ENCODE measurements at places on chromosomes 12 and 14.

DNA sequence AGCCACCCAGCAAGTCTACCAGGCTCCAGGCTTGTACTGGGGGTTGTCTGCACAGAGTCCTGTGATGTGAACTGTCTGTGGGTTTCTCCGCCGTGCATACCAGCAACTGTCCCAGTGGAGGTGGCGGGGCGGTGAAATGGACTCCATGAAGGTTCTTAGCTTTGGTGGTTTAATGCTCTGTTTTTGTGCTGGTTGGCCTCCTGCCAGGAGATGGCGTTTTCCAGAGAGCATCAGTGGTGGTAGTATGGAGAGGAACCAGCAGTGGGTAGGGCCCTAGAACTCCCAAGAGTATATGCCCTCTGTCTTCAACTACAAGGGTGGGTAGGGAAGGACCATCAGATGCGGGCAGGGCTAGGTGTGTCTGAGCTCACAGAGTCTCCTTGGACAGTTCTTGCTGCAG, 303.8 kb downstream of the TMEM121 start:
- DNase-seq: no peak

- no peak for DNase-seq
Observed at GRCh38 chr14:51865953-51866747, 5.7 kb downstream of the GNG2 start.

- no peak for DNase-seq
Observed at GRCh38 chr14:95619785-95620417, 66.3 kb upstream of the TCL1B start.

DNA sequence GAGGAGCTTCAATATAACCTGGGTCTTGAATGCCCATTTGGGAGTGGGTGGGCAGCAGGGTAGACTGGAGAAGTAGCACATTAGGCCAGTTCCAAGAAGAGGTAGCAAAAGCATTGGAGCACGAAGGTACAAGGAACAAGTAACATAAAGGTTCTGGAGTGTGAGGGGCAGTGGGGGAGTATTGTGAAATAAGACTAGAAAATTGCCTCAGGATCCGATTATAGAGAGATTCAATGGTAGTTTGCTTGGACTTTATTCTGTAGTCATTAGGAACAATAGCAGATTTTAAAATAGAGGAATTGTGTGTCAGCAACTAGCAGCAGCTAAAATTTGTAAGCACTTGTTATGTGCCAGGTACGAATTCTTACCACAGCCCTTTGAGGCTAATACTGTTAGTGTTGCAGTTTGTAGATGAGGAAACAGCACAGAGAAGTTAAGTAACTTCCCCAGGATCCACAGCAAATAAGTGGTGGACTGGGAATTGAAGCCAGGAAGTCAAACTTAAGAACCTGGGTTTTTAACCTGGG, 61.8 kb downstream of the PPFIBP1 start:
- no peak for DNase-seq

GRCh38 chr12:40405419-40405818, 180.6 kb downstream of the LRRK2 start:
- DNase-seq: no peak

DNA sequence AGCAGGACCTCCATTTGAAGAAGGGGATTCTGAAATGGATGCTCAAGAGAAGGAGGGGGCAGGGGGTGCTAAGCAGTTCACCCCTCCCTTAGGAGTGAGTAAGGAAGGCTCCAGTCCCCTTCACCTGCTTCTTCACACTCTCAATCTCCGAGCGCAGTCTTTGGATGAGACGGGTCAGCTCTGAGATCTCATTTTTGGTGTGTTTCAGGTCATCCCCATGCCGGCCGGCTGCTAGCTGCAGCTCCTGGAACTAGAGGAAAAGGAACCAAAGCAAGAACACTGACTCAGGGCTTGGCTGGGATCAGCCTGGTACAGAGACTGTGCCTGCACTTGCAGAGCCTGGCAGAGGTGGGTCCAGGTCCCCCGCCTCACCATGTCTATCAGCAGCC, 7.3 kb downstream of the KRT73 start:
- DNase-seq: no peak

- DNase-seq: no peak
Observed at GRCh38 chr12:97464385-97465321, 2.0 kb downstream of the RMST start.

GRCh38 chr14:54186821-54187763, 209.7 kb upstream of the CDKN3 start:
- no peak for DNase-seq

DNA sequence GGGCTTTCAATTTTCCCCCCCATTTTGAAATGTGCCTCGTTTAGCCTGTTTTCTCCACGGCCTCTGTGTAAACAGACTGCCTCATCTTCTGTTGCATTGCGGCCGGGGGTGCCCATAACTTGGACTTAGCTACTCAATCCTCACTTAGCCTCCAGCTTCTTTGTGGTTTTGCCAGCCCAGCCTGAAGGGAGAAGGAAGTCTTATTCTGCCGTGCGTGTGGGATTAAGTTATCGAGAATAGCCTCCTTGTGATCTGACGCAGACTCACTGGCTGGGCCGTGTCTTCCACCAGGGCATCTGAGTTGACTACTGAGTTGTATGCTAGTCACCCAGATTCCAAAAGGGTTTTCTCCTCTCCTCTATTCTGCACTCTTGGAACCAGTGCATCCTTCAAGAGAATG, 8.1 kb downstream of the PRKAB1 start:
- DNase-seq: no peak

DNA sequence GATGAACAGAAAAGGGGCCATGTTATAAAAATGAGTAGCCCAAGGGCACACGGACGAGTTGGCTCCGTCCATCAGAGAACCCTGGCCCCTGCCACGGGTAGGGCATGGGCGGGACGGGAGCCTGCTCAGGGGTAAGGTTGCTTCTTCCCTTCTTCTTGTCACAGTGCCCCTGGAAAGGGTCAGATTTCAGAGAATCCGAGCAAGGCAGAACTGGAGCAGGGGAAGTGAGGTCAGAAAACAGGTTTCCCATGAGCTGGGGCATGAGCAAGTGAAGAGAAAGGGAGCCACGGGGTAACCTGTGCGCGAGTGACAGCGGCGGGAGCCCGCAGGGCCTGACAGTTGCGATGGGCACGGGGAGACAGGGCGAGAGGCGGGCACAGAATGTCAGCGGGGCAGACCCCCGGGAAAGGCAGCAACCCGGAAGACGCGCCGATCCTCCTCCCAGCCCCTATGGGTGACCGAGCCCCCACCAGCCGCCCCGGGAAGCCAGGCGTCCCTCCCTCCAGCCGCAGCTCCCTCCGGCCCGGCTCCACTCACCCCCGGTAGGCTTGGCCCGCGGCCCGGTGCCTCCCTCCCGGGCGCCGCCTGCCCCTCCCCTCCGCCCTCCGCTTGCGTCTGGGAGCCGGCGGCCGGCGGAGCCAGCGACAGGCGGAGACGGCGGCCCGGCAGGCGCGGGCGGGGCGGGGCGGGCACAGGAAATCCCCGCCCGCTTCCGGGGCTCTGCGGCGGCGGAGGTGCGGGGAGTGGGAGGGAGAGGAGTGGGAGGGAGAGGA, at the start of gene ZNF641:
TSS of gene ZNF641 (minus strand) at position 671 of the 773 bp plus-strand sequence. CDS start 2,829 bp downstream, outside the sequence.
- DNase-seq: peak; percentile 72

- no peak for DNase-seq
Observed at GRCh38 chr12:91529829-91530228, 347.2 kb upstream of the DCN start.

- no peak for DNase-seq
Observed at GRCh38 chr12:4041187-4041885, 168.1 kb upstream of the PARP11 start.

DNA sequence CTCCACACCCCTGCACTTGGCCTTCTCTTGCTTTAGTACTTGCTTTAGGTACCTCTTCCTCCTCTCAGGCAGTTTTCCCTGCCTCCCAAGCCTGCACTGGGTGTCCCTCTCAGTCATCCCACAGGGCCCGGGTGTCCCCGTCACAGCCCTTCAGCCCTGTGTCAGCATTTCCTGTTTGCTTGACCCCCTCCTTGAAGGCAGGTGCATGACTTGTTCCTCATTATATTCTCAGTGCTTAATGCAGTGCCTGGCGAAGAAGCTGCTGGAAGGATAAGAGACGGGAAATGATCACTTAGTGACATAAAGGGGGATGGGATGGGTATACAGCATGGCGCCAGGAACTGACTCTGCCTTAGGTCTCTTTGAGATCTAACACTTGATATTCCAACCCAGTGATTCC, 61.5 kb downstream of the IQSEC3 start:
- no peak for DNase-seq

DNA sequence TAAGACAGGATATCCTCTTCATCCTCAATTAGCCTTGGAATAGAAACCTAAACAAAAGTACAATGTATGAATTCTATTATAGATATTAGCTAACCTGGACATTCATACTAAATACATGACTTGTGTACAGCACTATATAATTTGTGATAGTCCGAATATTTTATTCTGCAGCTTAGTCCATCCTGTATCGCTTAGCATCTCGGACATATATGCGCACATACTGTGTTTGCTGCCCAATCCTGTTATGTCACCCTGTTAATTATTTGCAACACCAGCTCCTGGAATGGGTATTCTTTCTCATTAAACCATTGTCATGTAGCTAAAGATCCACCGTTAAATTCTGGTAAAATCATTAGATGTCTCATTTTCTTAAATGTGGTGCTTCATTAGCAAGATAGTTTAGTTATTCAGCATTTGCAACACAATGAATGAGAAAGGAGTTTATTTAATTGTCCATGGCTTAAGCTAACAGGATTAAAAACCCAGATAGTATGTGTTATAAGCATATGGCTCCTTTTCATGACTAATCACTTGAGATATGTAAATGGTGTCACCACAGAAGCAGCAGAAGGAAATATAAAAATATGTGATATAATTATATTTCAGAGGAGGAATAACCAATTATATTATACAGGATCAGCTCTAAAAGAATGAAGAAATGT, 156.0 kb upstream of the ARHGAP5 start:
- DNase-seq: no peak

DNA sequence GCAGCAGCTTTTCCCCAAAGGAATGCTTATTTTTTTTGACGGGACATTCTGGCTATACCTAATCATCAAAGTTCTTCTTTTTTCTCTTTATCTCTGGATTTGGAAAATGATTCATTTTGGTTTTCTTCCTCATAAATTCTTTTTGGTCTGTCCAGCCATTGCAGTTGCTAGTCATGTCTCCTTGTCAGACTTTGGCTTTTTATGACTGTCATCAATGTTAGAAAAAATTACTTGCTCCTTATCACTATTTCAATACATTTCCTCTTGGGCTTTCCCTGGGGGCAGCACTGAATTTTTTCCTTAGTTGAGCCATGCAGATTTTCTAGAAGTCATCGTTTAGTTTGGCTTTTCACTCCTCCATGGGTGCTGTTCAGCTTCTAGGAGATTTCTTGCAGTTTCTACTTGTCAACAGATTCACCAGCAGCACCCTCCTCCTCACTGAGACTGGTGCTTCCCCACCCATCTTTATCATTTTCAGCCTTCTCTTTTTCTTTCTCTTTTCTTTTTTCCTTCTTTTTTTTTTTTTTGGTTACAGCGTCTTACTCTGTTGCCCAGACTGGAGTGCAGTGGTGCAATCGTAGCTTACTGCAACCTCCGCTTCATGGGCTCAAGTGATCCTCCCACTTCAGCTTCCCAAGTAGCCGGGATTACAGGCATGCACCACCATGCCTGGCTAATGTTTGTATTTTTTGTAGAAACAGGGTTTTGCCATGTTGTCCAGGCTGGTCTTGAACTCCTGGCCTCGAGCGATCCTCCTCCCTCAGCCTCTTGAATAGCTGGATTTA, 5.2 kb downstream of the ADIPOR2 start:
- no peak for DNase-seq

GRCh38 chr12:46160981-46161690, 107.7 kb downstream of the SLC38A1 start:
- no peak for DNase-seq

GRCh38 chr12:126038434-126038833, 973.2 kb downstream of the AACS start:
- DNase-seq: no peak

- no peak for DNase-seq
Observed at GRCh38 chr12:128753438-128753837, 70.3 kb downstream of the SLC15A4 start.

GRCh38 chr12:109310247-109311125, 1.4 kb upstream of the FOXN4 start:
- no peak for DNase-seq

DNA sequence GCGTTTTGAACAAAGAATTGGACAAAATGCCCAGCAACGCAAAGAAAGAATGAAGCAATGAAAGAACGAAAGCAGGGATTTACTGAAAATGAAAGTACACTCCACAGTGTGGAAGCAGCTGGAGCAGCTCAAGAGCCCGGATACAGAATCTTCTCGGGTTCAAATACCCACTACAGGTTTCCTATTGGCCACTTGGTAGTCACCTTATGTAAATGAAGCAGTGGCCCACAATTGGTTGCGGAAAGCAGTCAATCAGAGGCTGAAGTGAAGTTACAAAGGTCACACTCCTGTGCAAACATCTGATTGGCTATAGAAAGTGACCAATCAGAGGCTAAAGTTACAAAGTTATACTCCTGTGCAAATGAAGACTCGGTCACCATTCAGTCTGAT, 15.0 kb upstream of the PPP1R13B start:
- no peak for DNase-seq

DNA sequence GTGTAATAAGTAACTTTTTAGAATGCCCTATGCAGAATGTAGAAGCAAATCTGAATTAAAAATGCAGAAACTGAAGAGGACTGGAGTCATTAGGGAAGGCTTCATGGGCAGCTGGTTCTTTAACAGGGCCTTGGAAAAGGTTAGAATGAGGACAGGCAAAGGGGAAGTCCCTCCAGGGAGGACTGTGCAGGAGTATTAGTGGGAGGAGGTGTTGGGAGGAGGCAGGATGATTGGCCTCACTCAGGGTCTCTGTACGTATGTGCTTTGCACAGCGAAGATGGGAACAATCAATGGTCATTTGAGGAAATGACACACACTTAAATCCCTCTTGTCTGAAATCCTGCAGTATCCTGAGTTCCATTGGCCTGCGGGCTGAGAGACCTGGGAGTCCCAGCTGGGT, 119.7 kb downstream of the PTCSC3 start:
- DNase-seq: no peak

- no peak for DNase-seq
Observed at GRCh38 chr12:109331301-109331952, 16.3 kb upstream of the MYO1H start.

GRCh38 chr14:76090616-76091391, 60.9 kb upstream of the GPATCH2L start:
- no peak for DNase-seq

GRCh38 chr12:110037315-110037714, 11.0 kb downstream of the C12orf76 start:
- no peak for DNase-seq

GRCh38 chr14:81324011-81324410, 76.1 kb downstream of the STON2 start:
- no peak for DNase-seq

- no peak for DNase-seq
Observed at GRCh38 chr14:23069413-23069806, 12.1 kb upstream of the CDH24 start.

DNA sequence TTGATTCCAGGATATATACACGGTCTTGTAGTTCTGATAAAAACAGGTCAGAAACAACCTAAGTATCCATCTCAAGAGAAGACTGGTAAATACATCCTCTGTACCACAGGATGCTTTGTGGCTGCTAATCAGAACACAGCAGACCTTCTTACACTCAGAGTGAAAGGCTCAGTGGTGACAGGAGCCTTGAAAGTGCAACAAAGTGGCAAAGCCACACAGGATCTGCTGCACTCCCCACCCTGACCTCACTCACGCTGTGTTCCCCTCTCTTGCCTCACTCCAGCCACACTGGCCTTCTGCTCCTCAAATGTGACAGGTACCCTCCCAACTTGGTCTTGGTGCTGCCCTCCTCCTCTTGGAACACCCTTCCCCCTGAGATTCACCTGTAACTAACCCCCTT, 98.1 kb upstream of the GRIP1 start:
- DNase-seq: no peak
